Stimulated activated CD8-positive, alpha-beta memory T cell treated with anti-CD3 and anti-CD28 coated beads, Interleukin-4, amount 100 ng/mL, for 1 hour (primary cell): ENCODE measurements at places on chromosomes 13 and 19.

GRCh38 chr13:46343279-46343994 is 43.6 kb downstream of the RUBCNL start:
- no peak for DNase-seq

DNA sequence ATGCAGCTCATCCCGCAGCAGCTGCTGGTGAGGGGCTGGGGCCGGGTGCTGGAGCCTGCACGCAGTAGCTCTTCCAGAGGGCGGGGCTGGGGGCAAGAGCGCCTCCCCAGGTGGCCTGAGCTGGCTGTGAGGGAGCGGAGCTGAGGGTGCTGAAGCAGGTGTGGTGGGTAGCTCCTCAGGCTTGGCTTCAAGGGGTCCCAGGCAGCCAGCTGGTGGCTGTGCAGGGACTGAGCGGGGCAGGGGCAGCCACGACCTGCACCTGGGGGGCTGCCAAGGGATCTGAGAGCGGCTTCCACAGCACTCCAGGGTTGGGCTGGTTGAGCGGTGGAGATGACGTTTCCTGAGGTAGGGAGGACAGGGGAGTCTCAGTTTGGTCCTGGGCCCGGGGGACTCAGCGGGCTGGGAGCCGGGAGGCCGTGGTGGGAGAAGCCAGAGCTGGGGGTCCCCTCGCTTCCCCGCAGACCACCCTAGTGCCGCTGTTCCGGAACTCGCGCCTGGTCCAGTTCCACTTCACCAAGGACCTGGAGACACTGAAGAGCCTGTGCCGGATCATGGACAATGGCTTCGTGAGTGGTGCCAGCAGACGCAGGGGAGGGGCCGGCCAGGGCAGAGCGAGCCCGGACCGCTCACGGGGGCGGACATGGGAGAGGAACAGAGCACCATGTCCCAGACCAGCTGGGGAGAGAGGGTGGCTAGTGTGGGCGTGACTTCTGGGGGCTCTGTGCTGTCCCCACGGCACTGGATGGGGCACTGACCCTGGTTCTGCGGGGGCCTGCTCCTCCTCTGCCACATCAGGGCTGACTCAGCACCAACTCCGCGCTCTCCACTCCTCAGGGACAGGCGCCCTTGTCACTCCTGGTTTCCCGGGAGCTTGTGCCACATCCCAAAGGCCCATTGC is 7.4 kb downstream of the PTOV1 start:
- no peak for DNase-seq

GRCh38 chr19:44620667-44621066 is 7.3 kb downstream of the IGSF23 start:
- no peak for DNase-seq

DNA sequence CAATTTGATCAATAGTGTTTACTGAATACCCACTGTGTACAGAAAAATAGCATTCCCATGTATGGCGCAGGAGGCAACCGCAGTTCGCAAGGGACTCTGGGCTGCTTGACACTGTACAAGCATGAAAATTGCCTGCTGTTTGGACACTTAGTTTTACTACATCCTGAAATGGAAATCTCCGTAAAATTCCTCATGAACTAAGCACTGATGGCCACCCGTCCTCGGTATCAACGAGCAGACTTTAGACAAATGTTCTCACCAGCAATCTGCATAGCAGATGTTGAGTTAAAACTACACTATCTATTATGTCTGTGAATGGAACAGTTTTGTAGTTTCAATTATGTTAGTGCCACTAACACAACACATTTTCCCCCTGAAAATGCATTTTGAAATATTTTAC is 294.7 kb downstream of the DCLK1 start:
- no peak for DNase-seq

DNA sequence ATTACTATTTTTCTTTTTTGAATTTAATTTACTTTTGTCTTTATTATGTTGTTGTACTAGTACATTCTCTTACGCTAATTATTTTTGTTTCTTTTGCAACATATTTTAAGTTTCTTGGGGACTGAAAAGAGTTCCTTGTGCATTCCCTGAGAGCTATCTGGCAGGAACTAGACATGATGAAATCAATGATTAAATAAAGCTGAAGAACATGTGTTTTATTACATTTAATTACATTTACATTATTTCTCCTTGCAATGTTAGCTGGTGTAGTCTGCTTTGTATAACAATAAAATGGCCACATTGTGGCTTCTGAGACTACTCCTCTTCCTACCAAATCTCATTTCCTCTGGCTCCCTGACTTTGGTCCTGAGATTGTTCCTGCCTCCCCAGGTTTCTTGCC is 244.9 kb downstream of the NDFIP2 start:
- DNase-seq: no peak

DNA sequence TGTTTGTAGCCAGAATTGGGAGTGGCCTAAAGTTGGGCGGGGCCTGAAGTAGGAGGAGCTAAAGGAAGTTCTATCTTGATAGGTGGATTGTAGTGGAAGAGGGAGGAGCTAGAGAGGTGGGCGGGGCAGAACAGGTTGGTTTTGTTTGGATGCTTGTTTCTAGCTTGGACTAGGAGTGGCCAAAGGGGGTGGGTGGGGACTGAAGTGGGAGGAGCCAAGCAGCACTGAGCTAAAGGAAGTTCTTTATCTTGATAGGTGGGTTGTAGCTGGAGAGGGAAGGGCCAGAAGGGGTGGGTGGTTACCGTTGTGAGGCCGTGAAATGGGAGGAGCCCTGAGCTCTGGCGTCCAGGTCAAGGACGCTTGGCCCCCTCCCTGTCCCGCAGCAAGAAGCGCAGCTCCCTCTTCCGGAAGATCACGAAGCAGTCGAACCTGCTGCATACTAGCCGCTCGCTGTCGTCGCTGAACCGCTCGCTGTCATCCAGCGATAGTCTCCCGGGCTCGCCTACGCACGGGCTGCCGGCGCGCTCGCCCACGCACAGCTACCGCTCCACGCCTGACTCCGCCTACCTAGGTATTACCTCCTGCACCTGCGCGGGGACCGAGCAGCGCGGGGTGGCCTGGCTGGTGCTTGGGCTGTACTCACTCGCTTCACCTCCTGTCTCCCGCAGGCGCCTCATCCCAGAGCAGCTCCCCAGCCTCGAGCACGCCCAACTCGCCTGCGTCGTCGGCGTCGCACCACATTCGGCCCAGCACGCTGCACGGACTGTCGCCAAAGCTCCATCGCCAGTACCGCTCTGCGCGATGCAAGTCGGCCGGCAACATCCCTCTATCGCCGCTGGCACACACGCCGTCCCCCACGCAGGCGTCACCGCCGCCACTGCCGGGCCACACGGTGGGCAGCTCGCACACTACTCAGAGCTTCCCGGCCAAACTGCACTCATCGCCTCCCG is 8.0 kb downstream of the DNASE2 start:
- no peak for DNase-seq

GRCh38 chr13:95304453-95304852 is 3.2 kb upstream of the ABCC4 start:
- no peak for DNase-seq

- no peak for DNase-seq
Observed at GRCh38 chr13:28022848-28023518, 34.5 kb upstream of the URAD start.

- no peak for DNase-seq
Observed at GRCh38 chr19:43720936-43721335, 5.1 kb downstream of the IRGC start.

DNA sequence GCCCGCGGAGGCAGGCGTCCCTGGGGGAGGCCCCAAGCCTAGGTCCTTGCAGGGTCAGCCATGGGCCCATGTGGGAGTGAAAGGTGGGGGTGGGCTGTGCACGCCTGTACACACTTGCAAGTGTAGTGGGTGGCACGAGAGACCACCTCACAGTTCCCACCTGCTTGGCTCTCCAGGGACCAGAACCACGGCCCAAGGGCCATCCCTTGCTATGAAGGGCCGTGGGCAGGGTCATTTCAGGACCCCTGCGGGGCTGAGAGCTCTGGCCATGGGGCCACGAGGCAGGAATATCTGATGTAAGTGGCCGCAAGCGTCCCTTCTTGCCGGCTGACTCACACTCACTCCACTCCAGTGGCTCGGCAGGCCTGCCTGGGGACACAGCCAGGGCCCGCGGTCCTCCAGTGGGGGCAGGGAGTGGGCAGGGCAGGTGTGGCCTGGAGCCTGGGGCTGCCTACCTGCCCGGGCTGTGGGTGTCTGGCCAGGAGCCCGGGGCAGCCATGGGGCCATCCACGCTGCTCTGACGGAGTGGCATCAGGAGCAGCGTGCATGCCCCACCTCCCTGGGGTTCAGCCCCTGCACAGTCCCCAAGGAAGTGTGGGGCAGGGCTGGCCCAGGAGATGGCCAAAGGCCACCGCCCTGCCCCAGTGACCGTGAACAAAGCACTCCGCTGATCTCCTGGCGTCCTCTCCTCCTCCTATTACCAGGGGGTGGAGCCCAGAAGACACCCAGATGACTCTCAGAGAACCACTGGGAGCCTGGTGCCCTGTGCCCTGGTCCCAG is 8.6 kb upstream of the MKNK2 start:
- DNase-seq: no peak

- no peak for DNase-seq
Observed at GRCh38 chr19:29528946-29529645, 3.3 kb downstream of the VSTM2B start.

DNA sequence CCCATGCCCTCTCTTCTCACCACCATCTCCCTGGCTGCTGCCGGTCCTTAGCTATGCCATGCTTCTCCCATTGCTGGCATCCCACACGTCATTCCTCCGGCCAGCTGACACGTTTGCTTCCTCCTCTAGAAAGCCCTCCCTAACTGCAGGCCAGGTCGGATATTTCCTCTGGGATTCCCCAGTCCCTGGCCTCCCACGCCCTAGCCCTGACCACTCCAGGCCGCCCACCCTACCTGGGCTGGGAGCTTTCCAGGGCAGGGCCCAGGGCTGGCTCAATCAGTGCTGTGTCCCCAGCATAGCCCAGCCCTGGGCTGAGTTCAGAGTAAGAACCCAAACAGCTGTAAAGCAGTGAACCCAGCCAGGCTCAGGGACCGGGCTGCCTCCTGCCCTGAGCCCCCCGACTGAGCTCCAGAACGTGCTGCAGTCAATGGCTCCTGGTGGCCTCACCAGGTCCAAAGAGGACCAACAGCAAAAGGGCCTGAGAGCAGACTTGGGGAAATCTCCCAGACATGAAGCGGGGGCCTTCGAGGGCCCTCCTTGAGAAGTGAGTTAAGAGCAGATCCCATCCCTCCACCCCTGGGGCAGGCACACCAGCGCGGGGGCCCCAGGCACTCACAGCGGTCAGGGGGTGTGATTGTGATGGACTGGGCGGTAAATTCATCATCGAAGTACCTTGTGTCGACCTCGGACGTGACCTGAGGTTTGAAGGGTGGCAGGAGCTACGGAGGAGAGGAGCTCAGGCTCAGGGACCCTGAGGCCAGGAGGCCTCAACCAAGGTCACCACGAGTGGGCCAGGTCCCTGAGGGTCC is 8.1 kb upstream of the CCNP start:
- DNase-seq: no peak

- no peak for DNase-seq
Observed at GRCh38 chr13:113539822-113540221, 44.7 kb upstream of the TFDP1 start.

DNA sequence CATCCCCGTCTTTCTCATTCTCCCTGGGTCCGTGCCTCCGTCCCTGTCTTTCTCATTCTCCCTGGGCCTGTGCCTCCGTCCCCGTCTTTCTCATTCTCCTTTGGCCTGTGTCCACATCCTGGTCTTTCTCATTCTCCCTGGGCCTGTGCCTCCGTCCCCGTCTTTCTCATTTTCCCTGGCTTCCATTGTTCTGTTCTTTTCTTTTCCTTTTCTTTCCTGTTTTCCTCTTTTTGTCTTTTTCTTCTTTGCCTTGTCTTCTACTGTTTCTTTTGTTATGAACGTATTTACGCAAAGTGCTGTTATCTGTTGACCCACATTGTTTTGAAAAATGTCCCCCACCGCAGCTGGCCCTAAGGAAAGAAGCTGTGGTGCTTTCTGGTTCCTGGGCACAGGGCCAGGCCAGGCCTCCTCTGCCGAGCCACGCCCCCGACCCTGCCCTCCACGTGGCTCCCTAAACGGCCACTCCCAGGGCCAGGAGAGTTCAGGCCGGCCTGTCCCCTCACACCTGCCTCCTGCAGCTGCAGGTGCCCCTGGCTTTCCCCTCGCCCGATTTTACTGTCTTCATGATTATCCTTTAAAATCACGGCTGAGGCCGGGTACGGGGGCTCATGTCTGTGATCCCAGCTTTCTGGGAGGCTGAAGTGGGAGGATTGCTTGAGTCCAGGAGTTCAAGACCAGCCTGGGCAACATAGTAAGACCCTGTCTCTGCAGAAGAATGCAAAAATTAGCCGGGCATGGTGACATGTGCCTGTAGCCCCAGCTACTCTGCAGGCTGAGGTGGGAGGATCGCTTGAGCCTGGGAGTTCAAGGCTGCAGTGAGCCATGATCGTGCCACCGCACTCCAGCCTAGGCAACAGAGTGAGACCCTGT is 14.0 kb upstream of the TMPRSS9 start:
- no peak for DNase-seq
